GM04504 (cell line): ENCODE measurements at places on chromosomes 16 and 17.
A peak's percentile ranks its signal among the peaks of the same experiment; 100 is the strongest.

DNA sequence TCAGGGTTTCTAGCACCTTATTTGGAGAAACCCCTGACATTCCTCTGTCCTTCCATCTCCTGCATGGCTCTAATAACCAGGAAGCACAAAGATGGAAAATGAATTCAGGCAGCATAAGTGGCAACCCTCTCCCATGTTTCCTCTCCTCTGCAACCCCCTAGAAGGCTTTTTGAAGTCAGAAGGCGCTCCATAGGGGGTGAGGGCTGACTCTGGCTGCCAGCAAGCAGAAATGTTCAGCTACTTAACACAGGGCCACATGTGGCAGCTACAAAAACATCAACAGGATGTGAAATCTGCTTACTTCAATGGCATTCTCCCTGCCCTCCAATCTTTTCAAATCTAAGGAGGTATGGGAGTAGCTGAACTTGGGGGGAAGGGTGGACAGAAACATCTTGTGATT lies 55.2 kb upstream of the IRX5 start:
- DNase-seq, result no peak

GRCh38 chr16:85435286-85435685 lies 177.8 kb upstream of the GSE1 start:
- DNase-seq, result no peak

GRCh38 chr17:62064791-62065563 lies at the start of gene MED13:
Gene MED13, minus strand, starts transcription at chr17:62065278. Its CDS starts 73 bp downstream, at chr17:62065205.
- DNase-seq, result no peak

DNA sequence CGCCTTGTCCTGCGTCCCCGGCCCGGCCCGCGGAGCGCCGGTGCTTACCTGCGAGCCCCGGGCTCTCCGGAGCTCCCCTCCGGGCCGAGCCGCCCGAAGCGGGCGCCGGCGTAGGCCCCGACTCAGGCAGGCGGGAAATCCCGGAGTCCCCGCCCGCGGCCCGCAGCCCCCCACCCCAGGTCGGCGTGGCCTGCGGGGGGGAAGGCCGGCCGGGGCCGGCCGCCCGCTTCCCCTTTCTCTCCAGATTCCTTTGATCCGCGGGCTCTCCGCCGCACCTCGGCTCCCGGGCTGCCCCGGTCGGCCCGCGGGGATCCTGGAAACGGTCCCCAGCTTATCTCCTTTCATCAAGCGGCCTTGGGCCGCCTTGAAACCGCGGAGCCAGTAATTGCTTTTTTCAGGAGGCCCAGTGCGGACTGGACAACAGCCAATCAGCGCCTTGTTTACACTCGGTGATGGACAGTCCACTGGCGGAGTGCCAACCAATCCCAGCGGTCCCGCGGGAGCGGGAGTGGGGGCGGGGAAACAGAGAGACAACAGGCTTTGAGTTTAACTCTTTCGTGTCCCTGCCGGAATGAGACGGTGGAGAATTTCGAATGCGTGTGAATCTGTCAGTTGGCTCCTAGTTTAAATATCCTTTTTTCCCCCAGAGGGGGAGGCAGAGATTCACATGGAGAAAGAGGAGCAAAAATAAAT lies 1.4 kb upstream of the BAHCC1 start:
- peak; percentile 100 for DNase-seq

DNA sequence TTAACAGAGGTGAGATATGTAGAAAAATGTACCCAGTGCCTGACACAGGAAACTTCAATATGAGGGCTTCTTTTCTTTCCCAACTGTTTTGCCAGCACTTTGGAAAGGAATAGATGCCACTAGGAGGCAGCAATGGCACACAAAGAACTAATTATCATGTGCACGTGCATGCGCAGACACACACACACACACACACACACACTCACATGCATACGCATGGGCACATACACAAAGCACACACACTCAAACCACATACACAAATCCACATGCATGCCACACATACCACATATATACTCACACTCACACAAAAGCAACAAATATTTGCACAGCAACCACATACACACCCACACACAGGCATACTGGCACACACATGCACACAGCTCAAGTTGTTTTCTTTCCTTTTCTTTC lies 8.8 kb upstream of the CEP112 start:
- DNase-seq, result peak; percentile 53

- DNase-seq, result no peak
Measured at GRCh38 chr16:22077700-22078313, 14.5 kb upstream of the VWA3A start.

DNA sequence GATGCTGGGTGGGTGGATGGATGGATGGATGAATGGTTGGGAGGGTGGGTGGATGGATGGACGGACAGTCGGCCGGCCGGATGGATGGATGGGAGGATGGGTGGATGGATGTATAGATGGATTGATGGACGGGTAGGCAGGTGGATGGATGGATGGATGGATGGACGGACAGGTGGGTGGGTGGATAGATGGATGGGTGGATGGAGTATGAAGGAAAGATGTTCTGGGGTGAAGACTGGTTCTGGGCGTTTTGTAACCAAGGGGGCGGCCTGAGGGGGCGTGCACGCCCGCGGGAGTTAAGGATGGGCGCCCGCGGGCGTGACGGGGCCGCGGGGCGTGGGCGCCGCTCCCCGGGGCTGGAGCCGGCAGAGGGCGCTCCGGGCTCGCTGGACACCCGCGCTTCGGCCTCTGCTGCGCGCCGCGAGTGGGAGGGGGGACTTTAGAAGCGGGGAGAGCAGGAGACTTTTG lies at the start of gene NECAB2:
TSS of gene NECAB2 (plus strand) at position 407 of the 468 bp plus-strand sequence. CDS start 405 bp downstream, outside the sequence.
- DNase-seq, result no peak

DNA sequence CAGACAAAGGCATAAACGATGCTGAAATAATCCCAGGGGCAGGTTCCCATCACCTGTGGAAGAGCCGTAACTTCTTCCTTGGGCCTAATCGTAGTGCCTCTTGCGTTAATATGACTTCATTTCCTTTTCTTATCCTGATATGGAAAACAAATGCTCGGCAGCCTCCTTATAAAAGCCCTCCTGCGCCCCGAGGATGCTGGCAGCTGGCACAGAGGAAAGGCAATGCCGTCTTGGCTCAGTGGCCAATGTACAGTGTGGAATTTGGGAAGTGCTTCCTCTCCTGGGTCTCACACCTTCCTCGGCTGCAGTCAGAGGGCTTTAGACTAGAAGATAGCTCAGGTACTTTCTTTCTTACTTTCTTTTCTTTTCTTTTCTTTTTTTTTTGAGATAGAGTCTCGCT lies 3.4 kb downstream of the SCN4A start:
- no peak for DNase-seq

DNA sequence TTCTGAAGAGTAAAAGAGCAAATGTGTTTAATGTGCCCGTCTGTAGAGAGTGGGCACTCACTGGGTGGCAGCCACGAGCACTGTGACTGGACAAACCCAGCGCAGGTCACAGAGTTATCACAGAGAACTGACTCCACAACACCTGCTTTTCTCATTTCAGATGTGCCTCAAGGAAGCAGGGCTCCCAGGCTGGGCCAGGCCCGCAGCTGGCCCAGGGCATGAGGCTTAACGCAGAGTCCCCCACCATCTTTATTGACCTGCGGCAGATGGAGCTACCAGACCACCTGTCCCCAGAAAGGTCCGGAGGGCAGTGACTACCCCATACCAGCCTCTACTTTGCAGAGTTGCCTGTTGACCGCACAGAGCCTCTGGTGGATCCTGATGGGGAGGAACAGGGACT lies 11.9 kb downstream of the DNAAF8 start:
- DNase-seq, result no peak

- no peak for DNase-seq
Measured at GRCh38 chr16:89209522-89210044, 7.9 kb upstream of the ZNF778 start.

DNA sequence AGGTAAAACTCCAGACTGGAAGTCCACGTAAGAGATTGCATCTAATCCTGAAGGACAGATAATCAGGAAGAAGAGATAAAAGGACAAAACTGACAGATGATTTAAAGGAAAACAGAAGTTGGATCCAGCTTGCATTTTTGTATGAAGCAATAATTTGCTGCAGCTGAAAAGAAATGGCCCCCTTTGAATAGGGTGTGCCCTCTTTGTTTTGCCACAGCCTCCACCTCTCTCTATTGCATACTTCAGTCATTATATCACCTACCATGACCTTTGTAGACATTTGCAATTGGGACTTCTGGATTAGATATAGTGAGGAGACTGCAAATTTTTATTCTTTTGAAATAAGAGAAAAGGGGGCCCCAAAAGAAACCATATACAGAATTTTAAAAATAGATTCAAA lies 8.1 kb downstream of the NOG start:
- DNase-seq, result no peak

DNA sequence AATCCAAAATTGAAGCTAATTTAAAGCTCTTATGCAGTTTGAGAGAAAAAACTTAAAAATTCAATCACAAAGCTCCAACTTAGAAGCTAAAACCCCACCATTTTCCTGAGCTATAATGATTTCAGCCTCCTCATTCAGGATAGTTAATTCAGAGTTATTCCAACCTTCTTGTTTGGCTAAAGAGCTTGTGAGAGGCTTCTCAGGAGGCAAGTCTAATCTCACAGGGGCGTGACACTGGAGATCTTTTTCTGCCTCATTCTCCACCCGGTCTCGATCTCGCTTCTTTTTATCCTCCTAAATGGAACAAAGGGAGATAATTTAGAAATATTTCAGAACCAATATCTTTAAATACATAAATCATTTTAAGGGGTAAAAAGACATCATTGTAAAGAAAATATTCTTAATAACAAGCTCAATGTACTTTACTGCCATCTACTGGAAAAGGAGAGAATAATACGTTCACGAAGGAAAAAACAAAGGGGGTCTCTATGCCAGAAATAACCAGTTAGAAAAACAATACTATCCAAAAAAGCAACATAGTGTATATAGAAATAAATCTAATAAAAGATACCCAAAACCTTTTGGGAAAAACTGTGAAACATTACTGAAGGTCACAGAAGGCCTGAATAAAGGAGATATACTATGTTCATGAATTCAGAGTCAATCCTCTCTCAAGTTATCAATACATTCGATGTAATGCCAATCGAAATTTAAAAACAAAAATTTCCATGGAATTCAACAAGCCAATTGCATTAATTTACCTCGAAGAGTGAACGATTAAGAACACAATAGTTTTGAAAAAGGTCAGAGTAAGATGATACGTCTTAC lies 13.9 kb downstream of the BRD7 start:
- DNase-seq, result no peak

DNA sequence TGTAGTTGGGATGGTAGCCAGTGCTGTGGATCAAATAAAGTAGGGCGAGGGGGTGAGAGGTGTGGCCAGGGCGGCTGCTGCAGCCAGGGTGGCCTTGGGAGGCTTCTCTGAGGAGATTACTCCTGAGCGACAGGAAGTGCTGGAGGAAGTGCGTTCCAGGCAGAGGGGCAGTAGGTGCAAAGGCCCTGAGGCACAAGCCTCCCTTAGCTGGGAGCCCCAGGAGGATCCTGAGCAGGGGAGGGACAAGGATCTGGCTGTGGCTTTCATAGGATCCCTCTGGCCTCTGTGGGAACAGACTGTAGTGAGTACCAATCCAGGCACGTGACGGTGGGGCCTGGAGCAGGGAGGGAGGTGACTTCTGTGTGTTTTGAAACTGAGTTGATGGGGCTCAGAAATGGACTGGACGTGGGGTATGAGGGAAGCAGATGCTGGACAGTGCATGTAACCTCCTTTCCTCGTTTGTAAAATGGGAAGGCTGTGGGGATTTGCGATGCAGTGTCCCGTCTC lies 2.8 kb downstream of the LLGL1 start:
- DNase-seq, result no peak

DNA sequence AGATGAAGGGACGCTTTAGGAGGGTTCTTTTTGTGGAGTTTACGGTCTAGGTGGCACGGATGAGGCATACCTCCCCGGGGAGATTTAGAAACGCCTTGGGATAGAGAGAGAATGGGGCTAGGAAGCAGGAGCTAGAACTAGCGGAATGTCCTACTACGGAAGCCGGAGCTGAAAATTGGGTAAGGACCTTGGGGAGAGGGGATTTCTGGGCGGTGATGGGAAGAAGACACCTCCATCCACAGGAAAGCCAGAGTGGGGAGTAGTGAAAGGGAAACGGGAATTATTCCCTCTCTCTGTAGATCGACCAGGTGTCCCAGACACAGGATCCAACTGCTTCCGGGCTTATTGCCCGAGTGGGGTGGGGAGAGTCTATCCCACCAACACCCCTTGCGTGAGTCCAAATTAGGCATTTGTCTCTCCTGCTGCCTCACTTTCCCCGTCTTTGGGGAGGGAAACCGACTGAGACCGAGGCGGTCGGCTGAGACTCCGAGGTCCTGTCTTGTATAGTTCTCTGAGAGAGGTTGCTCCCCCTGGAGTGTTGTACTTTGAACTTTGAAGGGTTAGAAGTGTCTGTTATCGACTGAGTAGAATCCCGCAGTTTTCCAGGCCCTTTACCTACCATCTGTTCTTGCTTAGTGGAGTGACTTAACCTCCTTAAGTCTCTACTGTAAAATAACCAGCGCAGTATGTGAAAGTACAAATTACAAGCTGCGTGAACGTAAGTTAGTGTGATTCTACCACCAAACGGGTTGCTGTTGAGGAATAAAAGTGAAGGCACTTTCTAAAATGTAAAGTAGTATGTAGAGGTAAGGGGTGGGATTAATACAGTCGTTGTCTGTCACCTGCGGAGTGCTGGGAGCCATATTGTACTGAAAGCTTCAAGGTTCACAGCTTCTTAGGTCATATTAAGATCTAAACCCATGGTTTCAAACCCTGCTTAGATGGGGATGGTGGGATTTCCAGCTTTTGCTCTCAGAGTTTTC lies 1.0 kb downstream of the RSPRY1 start:
- no peak for DNase-seq

- DNase-seq, result no peak
Measured at GRCh38 chr17:78472035-78472905, 93.8 kb downstream of the PGS1 start.

DNA sequence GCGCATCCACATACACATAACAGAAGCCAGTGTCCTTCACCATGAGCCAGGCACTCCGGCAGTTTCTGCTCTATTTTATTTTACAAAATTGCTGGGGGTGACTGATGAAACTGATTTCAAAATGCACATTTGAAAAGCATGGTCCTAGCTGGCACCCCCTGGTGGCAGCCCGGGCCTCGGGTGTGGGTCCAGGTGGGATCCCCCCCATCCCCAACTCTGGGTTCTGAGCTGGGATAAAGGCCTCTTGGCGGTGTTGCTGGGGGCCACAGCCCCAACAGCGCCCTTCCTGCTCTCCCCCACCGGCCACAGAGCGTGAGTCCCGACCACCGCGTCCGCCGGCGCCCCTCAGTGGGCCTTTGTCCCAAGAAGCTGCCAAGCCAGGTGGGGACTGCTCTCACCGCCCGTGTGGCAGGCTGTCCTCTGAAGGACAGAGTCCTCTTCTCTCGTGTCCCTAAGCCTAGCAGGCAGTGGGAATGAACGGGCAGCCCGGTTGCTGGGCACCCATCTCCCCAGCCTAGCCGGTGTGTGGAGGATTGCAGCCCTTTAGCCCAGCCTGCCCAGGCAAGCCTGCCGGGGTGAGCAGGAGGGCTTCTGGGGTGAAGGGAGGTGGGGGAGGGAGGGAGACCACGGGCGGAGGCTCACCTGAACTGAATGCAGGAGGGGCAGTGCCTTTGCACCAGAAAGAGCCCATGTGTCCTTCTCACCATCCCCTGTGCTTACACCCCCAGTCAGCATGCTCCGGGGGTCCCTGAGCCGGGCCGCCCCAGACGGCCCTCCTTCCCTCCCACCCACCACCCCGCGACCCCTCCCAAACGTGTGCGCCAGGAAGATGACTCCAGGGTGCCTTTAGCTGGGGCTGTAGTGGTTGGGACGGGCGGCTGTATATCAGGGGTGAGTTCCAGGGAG lies 898 bp downstream of the SNAI3 start:
- no peak for DNase-seq
